ENCODE measurements at places on chromosomes 3 and 15.

- DNase-seq = no peak
Observed at GRCh38 chr3:72338942-72339669, 509.1 kb downstream of the SHQ1 start.

DNA sequence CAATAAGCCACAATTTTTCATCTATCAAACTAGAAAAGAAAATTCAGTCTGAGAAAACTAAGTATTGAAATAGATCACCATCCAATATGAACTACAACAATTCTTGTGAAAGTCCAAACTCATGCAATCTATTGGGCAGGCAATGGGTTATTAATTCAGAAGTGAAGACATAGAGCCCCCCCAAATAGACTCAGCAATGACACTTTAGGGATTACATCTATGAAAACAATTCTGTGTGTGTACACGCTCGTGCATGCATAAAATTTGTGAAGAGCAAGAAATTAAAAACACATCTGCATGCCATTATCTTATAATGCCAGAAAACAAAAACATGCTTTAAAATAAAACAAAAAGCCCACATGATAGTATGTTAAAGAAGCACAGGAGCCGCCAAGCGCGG lies 151.3 kb downstream of the NR1I2 start:
- DNase-seq = no peak

DNA sequence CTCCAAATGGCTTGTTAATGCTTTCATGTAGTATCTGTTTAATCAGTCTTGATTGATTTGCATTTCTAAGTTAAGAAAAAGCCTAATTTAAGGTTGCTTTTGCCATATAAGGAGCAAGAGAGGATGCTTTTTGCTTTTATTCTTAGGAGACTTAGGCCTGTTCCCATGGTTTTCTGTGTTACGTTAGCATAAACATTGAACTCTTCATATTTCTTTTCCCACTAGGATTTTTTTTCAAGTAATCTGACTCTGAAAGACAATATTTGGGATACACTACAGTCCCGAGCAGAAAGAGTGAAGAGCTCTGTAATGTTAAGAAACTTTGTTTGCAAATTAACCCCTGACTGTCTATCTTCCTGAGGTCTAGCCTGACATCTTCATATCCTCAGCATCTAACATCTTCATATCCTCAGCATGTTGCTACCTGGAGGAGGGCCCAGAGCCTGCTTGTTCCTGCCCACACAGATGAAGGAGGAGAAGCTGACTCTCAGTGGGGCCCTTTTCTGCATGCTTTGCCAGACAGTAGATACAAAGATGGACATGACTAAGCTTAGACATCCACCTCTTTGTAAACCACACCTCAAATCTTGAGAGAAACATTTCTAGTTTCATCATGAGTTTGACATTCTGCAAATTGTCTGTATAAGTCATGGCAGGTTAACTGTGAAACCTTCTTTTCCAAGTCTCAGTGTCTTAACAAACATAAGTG lies 86.2 kb upstream of the COL6A5 start:
- no peak for DNase-seq

DNA sequence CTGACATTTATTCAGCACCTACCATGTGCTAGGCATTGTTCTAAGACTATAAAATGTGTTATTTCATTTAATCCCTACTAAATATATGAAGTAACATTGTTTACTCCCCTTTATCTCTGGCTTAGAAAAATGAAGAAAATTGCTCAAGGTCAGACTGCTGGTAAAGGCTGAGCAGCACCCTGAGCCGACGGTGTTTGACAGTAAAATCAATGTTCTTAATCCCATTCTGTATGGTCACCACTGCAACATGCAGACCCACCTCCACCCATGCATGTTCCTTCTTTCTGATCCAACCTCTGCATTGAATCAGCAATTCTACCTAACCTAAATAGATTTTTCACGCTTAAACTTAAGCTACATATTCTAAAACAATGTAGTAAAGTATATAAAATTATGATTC lies 216.5 kb downstream of the ZBBX start:
- DNase-seq = no peak

GRCh38 chr3:52280050-52280461 lies 1.6 kb upstream of the WDR82 start:
- DNase-seq = no peak

DNA sequence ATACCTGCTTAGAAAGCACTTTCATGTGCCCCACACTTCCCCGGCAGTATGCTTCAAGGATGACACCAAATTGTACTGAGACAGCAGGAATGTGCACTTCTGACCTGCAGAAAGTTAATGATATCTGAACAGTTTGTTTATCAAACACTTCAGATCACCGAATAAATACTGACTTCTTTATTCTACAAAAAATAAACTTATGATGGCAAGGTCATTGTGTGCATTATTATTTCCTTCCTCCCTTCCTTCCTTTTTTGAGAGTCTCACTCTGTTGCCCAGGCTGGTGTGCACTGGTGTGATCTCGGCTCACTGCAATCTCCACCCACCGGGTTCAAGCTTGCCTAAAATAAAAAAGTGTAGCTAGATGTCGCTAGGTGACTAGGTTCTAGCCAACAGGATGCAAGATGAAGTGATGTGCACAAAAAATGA lies 80.3 kb downstream of the FAIM start:
- no peak for DNase-seq

GRCh38 chr3:152909180-152909883 lies 74.4 kb downstream of the P2RY1 start:
- no peak for DNase-seq

- DNase-seq = no peak
Observed at GRCh38 chr15:44069489-44069888, 125.6 kb downstream of the FRMD5 start.

GRCh38 chr15:100645671-100646070 lies 43.3 kb downstream of the ASB7 start:
- DNase-seq = no peak

- DNase-seq = no peak
Observed at GRCh38 chr15:20357481-20358065, 184.0 kb downstream of the GOLGA6L6 start.

DNA sequence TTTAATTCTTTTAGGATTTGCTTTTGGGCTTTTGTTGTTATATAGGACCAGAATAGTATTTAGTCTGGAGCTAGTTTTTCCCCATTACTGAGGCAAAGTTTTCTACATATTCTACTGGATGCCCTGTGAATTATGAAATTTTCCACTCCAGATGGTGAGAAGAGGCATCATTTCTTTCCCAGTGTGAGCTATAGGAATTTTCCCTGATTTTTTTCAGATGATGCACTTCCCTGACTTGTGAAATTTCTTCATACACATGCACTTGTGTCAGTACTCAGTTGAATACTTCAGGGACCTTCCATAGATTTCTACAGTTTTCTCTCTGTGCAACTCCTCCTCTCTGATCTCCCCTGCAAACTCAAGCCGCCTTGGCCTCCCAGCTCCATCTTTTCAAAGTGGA lies 73.7 kb upstream of the SLCO2A1 start:
- DNase-seq = no peak

DNA sequence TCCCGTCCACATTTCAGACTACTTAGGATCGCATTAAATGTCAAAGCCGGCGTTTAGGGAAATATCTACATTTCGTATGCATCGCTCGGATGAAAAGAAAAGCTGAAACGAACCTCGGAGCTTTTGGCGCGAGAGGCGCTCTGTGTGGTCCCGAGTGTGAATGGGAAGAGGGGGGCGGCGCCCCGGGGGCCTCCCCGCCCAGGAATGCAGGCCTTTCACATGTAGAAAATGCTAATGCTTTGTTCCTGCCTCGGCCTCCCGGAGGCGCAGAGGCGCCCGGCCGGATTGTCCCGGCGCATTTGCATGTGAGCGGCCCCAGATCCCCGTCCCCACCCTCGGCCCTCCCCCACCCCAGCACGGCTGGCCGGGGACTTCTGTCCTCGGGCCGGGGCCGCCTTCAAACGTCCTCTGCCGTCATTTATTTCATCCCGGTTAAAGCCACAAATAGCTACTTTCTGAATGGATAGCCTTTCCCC lies 37.0 kb upstream of the TRIM71 start:
- DNase-seq = no peak

DNA sequence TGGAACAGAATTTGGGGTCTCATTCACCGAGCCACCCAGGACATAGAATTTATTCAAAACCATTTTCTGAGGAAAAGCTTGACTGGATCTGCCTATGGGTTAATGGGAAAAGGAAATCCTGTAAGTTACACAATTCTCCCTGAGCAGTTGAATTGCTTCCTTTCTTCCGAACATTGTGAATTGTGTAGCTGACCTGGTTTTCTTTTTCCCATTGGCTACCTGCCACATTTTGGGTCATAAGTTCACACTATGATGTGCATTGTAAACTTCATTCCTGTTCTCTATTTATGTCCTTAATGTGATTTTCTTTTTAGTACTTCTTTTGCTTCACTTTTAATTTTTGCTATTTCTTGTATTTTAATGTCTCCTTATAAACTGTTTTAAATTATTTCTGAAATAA lies 386.0 kb upstream of the LRRC3B start:
- DNase-seq = no peak

DNA sequence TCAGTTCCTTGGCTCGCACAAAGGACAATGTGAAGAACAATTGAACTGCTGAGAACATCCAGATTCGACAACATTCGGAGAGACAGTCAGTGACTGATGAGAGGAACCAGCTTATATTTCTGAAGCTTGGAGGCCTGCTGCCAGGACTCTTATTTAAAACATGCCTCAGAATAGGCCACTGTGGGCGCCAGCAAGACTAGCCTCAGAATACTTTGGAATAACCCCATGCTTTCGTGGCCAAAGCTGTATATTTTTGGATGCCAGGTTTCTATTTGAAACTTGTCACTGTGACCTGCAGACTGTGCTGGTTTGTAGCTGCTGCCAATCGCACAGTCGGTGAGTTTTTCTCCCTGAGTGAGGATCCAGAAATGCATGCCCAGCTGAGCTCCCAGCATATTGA lies 129.9 kb upstream of the UBE3A start:
- no peak for DNase-seq

DNA sequence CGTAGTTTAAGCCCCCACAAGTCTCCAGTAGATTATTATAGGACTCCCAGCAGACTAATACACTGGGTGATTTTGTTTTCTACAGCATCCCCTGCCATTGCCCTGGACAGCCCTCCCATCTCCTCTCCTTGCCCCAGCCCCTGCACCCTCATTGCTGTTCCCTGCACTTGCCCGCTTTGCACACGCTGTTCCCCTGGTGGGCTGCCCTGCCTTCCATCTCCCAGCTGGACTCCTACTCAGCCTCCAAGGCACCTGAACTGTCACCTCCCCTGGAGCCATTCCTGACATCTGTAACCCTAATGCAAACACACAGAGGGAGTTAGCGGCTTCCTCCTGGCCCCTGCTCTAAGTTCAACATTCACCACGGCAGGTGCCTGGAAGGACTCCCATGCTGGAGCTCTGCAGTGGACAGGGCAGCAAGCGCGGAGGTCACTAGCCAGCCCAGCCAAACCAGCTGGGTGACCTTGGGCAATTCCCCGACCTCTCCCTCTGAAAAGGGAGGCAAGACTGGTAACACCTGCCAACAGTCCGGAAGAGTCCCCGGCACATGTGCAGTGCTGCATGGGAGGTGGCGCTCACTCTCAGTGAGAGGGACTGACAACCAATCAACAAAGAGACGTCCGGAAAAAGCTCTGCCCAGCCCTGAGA lies 38.8 kb upstream of the IQSEC1 start:
- no peak for DNase-seq

DNA sequence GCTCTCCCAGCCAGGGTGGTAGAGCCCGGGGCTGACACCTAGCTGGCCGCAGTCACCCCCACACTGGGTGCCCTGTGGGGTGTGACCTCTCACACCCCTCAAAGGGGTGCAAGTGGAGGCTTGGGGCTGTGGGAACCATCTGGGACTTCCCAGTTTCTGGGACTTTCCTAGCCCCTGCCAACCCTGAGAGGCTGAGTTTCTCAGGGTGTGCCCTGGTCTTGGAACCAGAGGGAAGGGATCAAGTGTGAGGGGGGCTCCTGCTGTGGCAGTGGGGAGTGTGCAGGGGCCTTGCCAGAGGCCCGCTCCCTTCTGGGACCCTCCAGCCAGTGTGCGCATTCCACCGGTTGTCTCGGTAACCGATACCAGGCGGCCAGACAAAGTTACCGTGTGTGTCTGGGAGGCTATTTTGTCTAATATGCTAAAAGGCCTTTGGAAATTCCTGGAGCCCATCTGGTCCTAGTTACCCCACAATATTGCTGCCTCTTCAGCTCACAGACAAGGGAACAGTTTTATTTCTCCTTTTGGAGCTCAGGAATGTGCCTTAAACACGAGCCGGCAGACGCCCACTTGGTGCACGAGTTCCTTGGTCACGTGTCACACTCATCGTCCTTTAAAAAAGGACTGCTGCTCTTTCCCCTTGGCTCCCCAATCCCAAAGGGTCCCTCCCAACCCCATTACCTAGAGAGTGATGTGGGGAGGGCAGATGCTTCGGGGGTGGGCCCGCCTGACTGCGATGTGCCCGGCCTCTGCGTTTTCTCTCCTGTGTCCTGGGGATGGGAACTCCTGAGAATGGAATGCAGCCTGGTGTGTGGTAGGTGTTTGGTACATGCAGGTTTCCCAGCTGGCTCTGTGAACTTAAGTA lies 33.2 kb downstream of the HDAC11 start:
- DNase-seq = no peak

DNA sequence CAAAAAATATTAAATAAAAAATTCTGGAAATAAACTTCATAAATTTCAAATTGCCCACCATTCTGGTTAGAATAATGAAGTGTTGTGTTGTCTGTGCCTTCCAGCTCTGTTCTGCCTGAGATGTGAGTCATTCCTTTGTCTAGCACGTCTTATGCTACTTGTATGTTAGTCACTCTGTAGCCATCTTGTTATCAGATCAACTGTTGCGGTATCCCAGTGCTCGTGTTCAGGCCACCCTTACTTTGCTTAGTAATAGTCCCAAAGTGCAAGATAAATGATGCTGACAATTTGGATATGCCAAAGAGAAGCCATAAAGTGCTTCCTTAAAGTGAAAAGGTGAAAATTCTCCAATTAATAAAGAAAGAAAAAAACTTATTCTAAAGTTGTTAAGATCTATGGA lies 527.5 kb downstream of the NAALADL2 start:
- DNase-seq = no peak

GRCh38 chr3:64341296-64341695 lies 116.0 kb upstream of the PRICKLE2 start:
- DNase-seq = no peak

GRCh38 chr3:77348244-77348855 lies 308.5 kb downstream of the ROBO2 start:
- DNase-seq = no peak

GRCh38 chr3:24042174-24043059 lies 97.3 kb downstream of the NR1D2 start:
- DNase-seq = no peak

All from stimulated activated CD8-positive, alpha-beta memory T cell treated with anti-CD3 and anti-CD28 coated beads, Interleukin-7, amount 100 ng/mL, for 1 hour (primary cell).